ENCODE measurements at places on chromosomes 1 and 21. TPM values are rescaled to one million over a fixed set of nuclear protein-coding genes. Genes with fewer than 3 reads are reported as not detected.

Gene THEM5
- not detected for polyA plus RNA-seq

Gene FCRL3
- not detected for polyA plus RNA-seq

Gene COA6
- 106 TPM for polyA plus RNA-seq

Gene ST6GALNAC5
- polyA plus RNA-seq, result 0.18 TPM

DNA sequence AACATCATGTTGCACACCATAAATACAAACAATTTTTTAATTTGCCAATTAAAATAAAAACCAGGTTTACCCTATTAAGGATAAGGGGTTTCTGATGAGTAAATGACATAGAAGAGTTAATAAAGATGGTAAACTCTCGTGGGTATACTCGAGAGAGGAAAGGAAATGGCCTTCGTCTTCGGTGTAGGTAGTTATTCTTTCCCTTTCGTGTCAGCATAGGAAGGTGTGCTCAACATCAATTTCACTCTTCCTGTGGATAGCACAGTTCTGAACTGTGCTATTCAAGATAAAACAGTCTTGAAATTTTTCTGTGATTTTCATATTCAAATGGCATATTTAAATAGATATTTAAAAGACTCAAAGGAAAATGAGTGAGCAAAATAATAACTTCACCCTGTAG is 98.2 kb downstream of the RGL1 start:
- no peak for DNase-seq

- no peak for DNase-seq
Measured at GRCh38 chr1:223873044-223873443, 27.3 kb upstream of the TP53BP2 start.

Data from heart left ventricle (tissue), 16 donors.